ENCODE measurements at places on chromosomes 16 and 17.
A peak's percentile ranks its signal among the peaks of the same experiment; 100 is the strongest.

GRCh38 chr17:69815406-69815805 lies 259.6 kb upstream of the KCNJ16 start:
- no peak for DNase-seq

DNA sequence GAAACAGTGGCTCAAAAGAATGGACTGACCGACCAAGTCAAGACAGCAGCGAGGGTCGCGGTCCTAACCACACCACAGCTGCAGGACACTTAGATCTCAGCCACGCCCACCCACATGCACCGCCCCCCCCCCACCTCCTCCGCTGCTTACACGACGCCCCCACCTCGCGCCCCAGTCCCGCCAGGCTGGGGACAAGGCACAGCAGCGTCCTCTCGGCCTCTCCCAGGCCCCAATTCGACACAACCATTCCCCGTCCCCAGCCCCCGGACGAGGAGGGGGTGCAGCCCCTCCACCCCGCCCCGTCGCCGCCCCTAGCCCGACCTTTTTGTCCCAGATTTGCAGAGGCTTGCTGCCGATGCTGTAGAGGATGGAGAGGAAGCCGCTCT lies 477 bp downstream of the CFAP20 start:
- no peak for DNase-seq

GRCh38 chr16:28098959-28099945 lies 35.7 kb upstream of the GSG1L start:
- peak; percentile 20 for DNase-seq

GRCh38 chr16:89897204-89897603 lies 21.5 kb upstream of the MC1R start:
- DNase-seq, result no peak

GRCh38 chr16:51869176-51869575 lies 677.8 kb downstream of the TOX3 start:
- no peak for DNase-seq

GRCh38 chr16:24497440-24497839 lies 41.9 kb upstream of the RBBP6 start:
- no peak for DNase-seq

- DNase-seq, result no peak
Measured at GRCh38 chr17:71286625-71287024, 834.2 kb upstream of the SOX9 start.

DNA sequence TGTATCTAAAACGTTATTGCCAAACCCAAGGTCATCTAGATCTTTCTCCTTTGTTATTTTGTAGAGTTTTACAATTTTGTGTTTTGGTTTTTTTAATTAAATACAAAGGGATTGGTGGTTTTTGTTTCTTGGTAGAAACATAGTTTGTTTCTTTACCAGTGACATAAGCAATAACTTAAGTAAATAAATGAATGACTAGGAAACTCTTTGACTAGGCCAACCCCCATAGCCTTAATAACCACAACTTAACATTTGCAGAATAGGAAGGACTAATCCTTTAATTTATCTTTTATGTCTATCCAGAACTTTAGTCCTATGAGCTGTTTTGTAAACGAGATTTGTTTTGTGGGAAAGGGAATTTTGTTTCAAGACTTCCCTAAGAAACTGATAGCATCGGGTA lies 162.5 kb downstream of the PRKCA start:
- no peak for DNase-seq

- no peak for DNase-seq
Measured at GRCh38 chr16:68629351-68629910, 15.7 kb upstream of the CDH3 start.

DNA sequence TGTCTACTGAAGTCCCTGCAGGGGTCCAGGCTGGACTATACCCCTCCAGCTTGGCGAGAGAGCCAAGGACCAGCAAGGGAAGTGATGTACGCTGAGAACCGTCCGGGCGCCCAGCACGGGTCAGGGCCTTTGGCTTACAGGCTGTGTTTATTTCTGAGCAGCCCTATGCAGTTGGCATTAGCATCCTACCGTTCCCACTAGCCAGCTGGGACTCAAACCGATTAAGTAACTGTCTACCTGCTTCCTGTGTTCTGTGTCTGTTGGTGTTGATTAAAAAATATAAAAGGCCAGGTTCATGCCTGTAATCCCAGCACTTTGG lies 73.8 kb downstream of the CMIP start:
- DNase-seq, result no peak

GRCh38 chr16:21643785-21644184 lies 8.6 kb downstream of the IGSF6 start:
- no peak for DNase-seq

GRCh38 chr16:11571549-11571948 lies 15.2 kb downstream of the LITAF start:
- DNase-seq, result no peak

GRCh38 chr17:33234930-33235685 lies 58.0 kb downstream of the ASIC2 start:
- peak; percentile 25 for DNase-seq

DNA sequence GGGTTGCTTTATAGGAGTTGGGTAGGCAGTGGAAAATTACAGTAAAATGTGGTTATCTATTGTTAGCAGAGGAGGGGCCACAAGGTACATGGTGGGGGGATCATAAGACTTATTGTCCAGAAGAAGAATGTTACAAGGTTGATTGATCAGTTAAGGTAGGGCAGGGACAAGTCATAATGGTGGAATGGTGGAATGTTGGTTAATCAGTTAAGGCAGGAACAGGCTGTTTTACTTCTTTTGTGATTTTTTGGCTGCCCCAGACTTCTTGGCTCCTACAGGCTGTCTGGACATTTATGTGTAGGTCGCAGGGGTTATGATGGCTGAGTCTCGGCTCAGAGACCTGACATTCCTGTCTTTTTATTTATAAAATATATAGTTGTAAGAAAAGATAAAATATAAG lies 2277.1 kb downstream of the TP53TG3F start:
- no peak for DNase-seq

DNA sequence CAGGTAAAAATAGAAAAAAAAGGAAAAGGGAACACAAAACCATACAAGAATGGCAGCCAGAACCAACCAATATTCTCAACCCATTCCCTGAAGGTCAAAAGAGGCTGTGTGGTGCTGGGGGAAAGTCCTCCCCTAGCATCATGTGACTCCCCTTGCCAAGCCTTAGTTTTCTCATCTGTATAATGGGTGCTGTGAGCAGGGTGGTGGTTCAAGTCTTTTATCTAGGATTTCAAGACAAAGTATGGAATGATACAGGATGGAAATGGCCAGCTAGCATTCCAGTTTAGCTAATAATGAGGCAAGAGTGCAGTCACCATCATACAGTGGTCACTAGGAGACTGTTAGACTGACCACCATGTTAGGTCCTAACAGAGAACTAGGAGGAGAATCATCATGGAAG lies 20.7 kb downstream of the PSMB3 start:
- DNase-seq, result no peak

- no peak for DNase-seq
Measured at GRCh38 chr17:28182559-28182958, 136.4 kb upstream of the TMEM97 start.

- no peak for DNase-seq
Measured at GRCh38 chr16:79777679-79778078, 177.1 kb upstream of the MAF start.

- DNase-seq, result no peak
Measured at GRCh38 chr17:29078183-29079045, 35.5 kb downstream of the PIPOX start.

GRCh38 chr17:179066-179432 lies 2.4 kb downstream of the DOC2B start:
- DNase-seq, result no peak

DNA sequence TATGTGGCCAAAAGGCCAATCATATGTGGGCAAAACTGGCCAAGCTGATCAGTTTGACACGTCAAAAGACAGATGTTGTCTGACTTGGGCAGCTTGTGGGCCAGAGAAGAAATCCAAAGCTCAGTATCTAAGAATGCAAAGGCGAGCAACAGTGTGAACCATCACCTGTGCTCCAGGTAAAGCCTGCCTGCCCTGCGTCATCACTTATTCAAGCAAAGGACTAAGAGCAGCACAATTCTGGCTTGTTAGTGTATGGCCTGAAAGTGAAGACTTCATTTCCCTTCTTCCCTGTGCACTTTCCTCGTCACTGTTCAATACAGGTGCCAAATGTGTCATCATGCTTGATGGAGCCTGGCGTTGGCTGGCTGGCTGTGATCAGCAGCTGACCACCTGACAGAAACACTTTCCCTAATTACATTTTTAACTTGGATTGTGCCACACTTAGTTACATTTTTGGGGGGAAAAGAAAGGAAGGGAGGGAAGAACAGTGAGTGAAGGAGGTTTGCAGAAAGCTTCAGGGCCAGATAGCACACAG lies 4.7 kb downstream of the FAM20A start:
- DNase-seq, result no peak

GRCh38 chr16:48117217-48118105 lies 38.3 kb downstream of the ABCC12 start:
- no peak for DNase-seq

DNA sequence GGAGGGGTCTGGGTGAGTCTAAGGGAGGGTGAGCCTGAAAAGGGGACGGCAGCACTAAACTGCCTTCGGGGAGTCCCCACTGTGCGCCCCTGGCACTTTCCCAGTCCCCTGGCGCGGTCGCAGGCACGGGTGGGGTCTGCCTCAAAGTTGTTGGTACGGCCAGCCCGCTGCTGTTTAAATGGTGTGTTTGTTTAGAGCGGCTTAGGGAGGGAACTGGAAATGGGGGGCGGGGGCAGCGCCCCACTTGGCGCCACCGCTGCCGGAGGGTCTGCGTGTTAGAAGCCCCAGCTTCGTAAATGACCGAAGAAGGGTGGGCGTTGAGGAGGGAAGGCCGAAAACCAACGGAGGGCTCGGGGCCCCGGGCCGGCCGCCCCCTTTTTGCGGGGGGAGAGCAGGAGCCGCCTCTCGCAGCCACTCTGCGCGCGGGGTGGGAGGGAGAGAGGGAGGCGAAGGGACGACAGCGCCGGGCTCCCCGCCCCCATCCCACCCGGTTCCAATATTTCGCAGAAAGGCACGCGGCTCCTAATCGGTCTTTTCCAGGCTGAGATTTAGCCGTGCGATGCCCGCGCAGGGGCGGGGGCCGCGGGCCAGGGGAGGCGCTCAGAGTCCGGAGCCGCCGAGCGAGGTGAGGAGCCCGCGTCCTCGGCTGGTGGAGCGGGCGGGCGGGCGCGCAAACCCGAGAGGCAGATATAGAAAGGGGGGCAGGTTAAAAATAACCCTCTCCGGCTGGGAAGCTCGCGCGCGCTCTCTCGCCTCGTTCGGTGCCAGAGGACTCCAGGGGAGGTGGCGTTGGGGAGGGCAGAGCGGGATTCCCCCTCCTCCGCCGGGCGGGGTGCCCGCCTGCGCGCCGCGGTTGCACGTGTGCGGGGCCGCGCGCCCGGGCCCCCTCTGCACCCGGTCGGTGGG lies 54.9 kb downstream of the SREBF1 start:
- peak; percentile 86 for DNase-seq

DNA sequence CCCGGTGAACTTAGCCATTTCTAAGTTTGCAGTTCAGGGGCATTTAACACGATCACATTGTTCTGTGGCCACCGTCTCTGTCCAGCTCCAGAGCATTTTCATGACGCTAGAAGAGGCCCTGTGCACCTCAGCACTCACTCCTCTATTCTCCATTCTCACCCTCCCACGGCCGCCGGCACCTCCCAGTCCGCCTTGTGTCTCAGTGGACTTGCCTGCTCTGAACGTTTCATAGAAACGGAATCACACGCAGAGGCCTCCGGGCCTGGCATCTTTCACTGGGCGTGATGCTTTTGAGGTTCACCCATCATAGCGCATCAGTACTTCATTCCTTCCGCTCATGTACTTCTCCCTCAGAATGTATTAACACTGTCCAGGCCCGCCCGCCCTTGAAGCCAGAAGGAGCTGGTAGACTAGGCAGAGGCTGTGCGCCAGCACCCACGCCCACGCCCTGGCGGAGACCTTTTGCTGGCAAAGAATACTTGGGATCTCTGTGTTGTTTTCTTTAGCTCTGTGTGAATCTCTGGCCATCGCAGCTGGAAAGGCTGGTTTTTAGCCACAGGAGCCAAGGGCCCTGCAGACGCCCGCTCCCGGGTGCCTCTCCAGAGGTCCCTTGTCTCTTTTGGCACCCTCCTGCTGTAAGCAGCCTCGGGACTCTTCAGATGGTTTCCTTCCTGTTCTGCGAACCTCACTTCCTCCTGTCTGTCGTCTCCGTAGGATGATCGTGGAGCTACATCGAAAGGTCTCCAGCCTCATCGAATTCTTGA lies 23.4 kb upstream of the JPT2 start:
- no peak for DNase-seq

GRCh38 chr17:10094797-10095196 lies 103.6 kb downstream of the GAS7 start:
- DNase-seq, result no peak

DNA sequence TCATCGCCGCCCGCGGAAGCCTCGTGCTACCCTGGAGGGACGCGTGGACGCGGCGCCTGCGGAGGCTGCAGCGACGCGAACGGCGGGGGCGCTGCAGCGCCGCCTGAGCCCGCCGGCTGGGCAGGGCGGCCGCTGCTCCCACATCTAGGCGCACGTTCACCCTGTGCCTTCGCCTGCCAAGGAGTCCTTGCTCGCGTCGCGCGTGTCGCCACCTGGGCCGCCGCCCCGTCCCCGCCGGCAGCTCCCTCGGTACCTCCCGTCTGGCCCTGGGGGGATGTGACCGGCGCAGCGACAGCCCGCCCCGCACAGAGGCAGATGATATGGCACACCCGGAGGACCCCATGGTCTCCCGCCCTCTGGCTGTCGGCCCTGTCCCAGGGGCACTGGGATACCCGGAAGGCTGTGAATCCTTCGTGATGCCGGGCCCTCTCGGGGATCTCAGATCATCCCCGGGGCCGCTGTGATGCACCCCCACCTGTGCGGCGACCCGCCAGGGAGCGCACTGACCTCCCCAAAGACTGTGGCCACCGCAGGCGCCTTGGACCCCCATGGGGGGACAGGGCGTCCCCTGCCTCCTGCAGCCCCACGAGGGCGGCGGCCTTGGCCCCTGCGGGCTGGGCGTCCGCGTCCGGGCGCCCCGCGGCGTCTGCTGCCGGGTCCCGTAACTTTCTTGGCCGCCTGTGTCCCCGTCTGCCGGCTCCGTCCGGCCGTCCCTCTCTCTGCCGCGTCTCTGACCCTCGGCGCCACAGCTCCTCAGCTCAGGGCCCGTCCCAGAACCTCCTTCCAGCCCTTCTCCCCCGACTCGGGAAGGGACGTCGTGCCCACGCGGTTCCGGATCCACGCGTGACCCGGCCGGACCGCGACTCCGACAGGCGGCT lies 689 bp upstream of the TBC1D24 start:
- peak; percentile 17 for DNase-seq

GRCh38 chr17:82568997-82569393 lies 49.5 kb downstream of the FOXK2 start:
- DNase-seq, result no peak

DNA sequence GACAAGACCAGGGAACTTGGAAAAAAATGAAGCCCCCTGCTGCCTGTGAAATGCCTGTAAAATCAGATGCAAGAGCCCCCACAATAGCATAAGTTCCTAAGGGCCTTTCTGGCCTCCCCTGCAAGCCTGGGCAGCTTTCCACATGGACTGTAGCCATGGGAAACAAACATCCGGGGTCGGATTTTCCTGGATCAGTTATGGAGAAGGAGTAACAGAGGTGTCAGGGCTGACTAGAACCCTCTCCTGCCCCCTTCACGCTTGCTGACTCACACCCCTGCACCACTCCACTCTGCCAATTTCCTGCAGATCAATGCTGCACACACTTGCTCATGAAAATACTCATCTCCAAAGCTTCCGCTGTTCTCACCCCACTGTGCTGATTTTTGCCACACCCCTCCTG lies 258.6 kb downstream of the CBLN1 start:
- DNase-seq, result no peak
